ENCODE measurements at places on chromosomes 2 and 18. TPM values are rescaled to one million over a fixed set of nuclear protein-coding genes. Genes with fewer than 3 reads are reported as not detected.

The CXCR4 gene
- total RNA-seq: 4.9 TPM

The RRM2 gene
- 264 TPM for total RNA-seq

The MFSD2B gene
- total RNA-seq: not detected

The TNFRSF11A gene
- total RNA-seq: 7.4 TPM

The STAT4 gene
- 0.39 TPM for total RNA-seq

The CDK5R2 gene
- total RNA-seq: not detected

The TMEM237 gene
- 6.0 TPM for total RNA-seq

The TDRD15 gene
- total RNA-seq: not detected

The SULT1C3 gene
- total RNA-seq: not detected

The OSR1 gene
- 8.9 TPM for total RNA-seq

The UGT1A4 gene
- 3.9 TPM for total RNA-seq

The LRP1B gene
- total RNA-seq: not detected

The POTEF gene
- total RNA-seq: 0.61 TPM

The PTMA gene
- 1,224 TPM for total RNA-seq

Data from HT-29 (cell line).